ENCODE measurements at places on chromosomes 6 and 20.

- no peak for DNase-seq
Measured at GRCh38 chr6:6026513-6027205, 19.9 kb upstream of the NRN1 start.

DNA sequence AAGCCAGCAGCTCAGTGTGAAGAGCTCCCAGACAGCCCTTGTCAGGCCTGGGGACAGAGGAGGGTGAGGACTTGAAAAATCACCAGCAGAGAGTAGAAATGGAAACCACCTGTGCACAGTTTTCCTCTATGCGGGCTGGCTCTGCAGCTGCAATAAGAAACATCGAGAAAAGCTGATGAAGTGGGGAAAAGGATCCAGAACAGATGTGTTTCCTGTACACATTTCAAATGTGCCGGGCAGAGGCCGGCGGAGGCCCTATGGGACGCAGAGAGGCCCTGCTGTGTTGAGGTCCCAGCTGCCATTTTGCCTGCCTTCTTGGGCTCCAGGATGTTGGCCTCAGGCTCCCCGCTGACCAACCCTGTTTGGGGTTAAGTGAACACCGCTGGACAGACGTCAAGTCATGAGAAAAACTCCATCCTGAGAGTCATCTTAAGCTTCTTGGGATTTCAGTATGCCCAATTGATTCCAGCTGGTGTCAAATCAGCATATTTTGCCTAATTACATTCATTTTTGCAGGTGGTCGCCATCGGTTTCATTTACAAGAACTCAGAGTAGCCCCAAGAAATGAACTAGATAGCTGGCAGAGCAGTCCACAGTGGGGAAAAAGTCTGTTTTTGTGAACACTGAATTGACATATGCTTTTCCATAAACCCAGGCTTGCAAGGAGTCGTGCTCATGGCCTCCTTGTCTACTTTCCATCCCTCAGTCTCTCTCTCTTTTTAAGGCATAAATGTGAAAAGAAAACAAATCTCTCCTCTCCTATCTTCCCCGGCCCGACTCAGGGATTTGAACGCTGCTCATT is 150.4 kb upstream of the PHACTR3 start:
- DNase-seq = no peak

DNA sequence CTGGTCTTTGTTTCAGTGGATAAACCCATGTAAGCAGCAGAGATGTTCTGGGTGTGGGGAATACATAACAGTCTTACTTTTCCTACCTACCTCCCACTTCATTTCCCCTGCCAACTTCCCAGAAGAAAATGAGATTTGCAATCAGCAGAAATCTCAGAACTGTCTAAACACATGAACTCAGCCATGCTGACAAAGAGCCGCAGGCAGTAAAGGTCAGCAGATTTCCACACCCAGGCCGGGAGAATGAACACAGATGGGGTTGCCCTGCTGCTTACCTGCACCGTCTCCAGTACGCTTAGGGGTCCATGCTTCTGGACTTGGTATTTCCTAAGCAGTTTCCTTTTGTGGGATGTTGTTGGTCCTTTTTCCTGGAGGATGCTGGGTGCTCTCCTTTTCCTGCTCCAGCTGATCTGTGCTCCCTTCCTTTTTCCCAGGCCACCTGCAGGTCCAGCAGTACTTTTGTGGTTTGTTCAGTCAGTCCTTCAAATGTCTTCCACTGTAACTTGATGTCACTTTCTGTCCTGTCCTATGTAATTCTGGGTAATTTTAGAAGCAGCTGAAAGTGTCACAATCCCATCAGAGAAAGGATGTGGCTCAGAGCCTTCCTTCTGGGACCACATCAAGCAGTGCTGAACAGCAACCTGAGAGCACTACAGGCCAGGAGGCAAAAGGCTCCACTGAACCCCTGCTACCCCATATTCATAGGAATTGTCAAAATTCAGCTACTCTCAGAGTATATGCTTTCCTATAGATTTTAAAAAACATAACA is 129.0 kb downstream of the CEP57L1 start:
- DNase-seq = no peak

DNA sequence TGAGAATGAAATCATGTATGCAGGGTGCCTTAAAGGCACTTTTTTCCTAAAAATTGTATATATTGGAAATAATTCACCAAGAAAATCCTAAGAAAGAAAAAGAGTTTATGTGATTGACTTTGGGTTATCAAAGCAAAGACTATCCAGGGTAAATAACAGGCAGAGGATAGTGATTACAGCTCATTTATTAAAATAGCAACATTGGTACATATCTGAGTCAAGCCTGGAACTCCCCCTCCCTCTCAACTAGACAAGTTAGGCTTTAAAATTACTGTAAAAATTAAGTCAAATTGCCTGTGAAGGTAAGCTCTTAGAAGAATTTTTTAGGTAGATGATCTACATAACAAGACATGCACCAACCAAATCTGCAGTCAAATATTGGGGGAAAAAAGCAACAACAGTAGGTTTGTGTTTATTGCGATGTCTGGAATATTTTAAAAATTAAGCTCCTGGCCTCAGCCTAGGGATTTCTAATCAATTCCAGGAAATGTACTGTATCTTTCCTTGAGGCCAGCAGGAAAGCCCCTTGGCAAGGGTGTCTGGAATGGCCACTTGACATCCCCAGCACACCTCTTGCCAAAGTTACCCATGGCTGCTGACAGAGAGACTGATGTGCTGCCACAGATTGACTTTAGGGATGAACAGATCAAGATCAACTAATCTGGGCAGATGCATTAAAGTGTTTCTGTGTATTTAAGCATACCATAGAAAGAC is 31.2 kb upstream of the HBS1L start:
- no peak for DNase-seq

GRCh38 chr6:9937031-9937763 is 477.7 kb downstream of the TFAP2A start:
- no peak for DNase-seq

DNA sequence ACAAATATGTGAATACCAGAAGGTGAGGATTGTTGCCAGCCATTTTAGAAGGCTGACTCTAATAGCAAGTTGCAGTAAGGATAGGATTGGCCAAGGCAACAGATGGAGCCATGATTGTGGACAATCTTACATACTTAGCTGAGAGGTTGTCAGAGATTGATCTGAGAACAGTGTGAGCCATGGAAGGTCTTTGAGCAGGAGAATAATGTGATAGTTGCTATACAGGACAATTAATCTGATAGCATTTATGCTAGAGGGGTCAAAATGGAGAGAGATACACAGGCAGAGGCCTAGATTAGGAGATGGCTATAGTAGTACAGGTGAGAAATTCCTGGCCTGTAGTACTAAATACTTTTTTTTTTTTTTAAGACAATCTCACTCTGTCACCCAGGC is 23.8 kb downstream of the PPARD start:
- DNase-seq = no peak

DNA sequence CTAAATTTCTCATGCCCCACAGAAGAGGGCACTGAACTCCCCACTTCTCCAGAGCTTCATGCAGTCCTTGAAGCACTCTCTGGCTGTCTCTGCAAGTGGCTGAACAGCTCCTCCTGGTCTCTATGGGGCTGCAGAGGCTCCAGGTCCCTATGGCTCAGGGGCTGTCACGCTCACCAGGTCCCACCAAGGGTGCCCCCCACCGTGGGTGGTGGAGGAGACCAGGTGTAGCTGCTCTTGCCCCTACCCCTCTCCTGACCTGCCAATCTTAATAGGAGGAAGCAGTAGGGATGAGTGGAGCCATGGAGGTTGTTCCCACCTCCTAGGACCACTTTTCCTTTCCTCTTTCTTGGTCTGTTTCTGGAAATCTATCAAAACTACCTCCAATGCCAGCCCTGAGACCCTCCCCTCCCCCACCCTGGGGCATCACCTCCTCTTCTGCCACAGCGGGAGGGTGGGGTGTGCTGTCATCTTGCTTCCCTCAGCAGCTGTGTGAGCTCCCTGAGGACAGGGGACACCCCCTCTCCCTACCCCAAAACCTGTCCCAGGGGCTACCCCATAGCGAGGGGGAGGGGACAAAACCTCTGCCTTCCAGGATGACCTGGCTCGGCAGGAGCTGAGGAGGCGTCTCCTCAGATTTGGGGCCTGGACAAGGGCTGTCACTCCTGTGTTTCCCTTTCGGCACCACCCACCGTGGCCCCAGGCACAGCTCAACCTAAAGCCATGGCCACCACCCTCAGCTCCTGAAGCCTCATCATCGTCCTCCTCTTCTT is 12.0 kb upstream of the RAET1E start:
- DNase-seq = no peak

GRCh38 chr6:158911746-158912480 is 88.1 kb downstream of the RSPH3 start:
- DNase-seq = no peak

DNA sequence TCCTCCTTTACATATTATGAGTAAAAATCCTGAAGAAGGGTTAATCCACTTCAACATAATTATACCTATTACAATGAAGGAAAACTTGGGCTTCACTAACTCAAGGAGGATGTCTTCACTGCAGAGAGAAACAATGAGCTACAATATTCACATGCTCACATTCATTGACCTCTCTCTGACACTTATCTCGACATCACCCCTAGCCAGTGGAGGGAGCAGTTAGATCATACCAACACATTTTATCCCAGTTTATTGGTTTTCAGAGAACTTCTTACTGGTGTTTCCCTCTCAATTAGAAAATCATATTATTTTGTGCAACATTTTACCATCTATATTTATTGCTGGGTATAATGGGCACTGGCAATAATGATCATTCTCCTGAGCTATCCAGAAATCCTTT is 646.5 kb downstream of the TENT5A start:
- no peak for DNase-seq

DNA sequence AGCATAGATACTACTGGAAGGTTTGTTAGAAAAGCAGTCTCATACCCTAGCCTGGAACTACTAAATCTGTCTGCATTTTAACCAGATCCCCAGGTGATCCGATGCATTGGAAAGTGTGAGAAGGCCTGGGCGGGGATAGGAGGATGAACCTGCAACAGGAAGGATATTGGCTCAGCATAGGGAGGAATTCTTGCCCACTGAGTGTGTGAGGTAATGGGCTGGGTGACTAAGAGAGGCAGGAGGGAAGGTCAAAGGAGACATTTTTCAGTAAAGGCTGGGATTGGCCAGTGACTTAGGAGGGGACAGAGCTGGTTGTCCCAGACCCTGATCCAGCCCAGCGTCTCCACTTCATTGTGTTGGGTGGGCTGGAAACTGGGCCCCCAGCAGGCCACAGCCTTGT is 191.0 kb upstream of the LRFN2 start:
- DNase-seq = no peak

DNA sequence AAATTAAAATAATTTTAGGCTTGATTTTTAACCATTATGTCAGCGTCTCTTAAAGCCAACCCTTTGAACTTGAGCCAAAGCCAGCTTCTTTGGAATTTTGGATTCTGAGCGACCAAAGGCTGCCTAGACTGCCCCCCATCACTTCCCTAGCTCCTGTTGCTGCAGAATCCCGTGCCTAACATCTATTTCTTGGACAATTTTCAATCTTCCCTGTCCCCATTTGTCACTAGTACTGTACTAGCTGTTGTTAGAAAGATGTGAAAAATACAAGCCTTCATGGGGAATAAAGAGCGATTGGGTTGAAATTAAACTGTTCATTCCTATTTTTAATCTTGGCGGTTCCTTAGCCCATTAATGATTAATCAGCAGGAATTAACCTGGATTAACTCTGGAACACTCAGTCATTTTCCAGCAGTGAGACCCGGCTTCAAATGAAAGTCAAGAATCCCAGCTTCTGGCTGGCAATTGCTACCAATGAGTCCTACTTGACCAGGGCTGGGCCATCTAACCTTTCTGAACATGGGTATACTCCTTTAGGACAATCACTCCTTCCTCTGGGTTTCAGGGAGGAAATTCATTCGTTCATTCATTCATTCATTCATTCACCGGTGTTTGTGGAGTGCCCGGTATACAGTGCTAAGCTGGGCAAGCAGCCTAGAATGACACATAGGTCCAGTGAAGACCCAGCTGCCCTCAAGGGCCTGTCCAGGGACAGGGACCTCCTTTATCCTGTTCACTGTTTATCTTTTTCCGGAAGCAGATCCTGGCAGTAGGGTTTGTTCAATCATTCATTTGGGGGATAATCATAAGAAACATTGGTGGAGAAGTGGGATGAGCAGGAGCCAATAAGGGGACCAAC is 1.4 kb upstream of the RRBP1 start:
- DNase-seq = no peak

GRCh38 chr6:144087789-144088426 is 7.5 kb downstream of the SF3B5 start:
- DNase-seq = no peak

- no peak for DNase-seq
Measured at GRCh38 chr20:3250091-3250504, 11.1 kb upstream of the SLC4A11 start.

DNA sequence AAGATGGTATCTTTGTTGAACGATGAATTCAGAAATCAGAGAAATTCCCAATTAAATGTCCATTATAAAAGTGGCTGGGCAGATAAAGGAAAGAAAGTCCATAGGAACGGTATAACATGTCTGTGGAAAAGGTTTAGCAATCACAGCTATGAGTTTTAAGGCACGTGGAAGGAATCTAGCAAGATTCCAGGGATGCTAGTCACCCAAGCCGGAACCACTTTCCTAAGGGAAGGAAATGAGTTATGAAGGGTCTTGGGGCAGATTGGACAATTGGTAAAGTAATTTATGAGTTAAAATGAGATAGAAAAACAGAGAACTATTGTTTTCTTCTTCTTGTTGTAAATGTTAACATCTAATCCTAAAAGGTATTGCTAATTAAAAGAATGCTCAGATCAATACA is 384.8 kb downstream of the ADGRB3 start:
- no peak for DNase-seq

DNA sequence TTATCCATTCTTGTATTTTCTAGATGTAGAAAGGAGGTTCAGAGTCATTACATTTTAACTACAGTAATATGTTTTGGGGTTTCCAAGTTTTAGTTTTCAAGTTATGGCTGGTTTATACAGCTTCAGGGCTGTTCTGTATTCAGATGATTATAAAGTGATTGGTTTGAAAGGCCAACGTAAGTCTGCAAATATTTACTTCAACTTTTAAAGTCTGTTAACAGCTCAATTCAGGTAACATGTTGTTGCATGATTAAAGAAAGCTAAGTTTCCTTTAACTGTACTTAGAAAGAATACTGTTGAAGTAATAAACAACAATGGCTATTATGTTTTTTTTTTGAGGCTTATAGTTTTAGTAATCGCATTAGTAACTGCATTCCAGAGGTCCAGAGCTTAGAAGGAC is 22.8 kb upstream of the GCLC start:
- DNase-seq = no peak

GRCh38 chr6:115891111-115891669 is 169.5 kb downstream of the FRK start:
- DNase-seq = no peak

DNA sequence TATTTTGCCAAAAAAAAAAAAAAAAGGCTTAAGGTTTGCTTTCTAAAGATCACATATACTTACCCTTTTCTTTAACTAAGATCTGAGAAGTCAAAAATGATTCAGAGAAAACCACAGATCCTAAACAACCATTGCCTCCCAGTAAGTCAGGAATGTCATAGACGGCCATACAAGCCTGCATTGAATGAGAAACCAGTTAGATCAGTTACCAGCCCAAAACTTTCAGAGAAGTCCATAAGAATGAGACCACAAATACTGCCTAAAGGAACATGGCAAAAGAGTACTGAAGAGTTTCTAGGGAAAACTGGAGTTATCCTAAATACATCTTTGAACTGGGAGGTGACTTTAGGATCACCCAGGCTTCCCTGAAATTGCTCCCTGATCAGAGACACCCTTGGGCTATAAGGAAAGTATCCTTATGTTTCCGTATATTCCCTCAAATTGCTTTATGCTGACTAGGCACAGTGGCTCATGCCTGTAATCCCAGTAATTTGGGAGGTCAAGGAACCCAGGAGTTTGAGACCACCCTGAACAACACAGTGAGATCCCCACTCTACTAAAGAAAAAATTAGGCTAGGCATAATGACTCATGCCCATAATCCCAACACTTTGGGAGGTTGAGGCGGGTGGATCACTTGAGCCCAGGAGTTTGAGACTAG is 79.4 kb upstream of the SLC4A11 start:
- DNase-seq = no peak

Measured in activated CD4-positive, alpha-beta T cell treated with anti-CD3 and anti-CD28 coated beads, Interleukin-2, amount 50 U/mL, for 4 hours (primary cell).